ENCODE measurements at places on chromosomes 11 and 22.
A peak's percentile ranks its signal among the peaks of the same experiment; 100 is the strongest.

DNA sequence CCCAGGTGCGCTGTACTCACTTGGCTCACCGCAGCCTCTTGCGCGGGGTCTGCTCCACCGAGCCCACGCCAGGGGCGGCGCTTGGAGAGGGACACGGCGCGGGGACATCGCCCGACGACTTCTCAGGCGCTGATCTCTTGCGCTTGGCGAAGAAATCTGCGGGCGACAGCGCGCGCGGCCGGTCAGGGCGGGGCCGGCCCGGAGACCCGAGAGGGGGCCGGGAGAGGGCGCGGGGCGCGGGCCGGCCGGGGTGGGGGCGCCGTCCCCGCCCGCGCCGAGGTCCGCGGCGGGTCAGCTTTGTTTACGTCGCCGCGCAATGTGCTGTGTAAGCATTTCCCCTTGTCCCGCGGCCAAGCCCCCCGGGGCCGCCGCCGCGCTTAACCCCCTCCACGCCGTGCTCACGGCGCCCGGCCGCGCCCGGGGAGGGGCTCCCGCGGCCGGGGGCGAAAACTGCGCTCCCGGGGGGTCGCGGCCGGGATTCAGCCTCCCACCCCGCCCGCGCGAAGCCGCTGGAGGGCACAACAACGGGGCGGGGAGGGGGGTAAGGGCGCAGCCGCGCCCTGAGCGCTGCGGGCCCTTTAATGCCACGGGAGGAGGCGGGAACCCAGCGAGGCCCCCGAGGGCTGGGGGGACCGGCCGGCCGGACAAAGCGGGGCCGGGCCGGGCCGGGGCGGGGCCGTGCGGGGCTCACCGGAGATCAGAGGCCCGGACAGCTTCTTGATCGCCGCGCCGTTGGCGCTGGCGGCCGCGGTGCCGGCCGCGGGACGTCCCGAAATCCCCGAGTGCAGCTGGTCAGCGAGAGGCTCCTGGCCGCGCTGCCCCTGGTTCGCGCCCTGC is 1.4 kb downstream of the CDKN1C start:
- no peak for DNase-seq
- no peak overlapping the region for H3K4me3 ChIP-seq
- H3K4me1 ChIP-seq = peaks cover 10% of the 10 kb centered on the region
- peaks cover 13% of the 10 kb centered on the region for H3K36me3 ChIP-seq

DNA sequence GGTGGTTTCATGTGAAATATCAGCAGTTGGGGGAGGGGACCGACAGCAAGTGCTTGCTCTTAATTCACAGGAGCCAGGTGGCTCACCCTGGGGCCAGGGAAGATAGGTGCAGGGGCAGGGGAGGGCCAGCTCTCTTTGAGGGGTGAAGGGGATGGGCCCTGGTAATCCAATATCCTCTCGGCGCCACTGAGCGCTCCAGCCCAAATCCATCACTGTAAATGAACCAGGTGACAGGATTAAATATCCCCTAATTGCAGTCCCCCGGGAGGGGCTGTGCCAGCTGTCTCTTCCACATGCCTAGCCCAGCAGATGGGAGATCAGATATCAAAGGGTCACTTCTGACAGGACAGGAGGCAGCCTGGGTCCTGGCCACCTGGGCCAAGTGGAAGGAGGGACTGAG is 531.8 kb upstream of the CADM1 start:
- DNase-seq = no peak
- no peaks in the 10 kb centered on the region for H3K4me1 ChIP-seq

GRCh38 chr11:10611979-10612862 is 43.8 kb upstream of the LYVE1 start:
- no peak overlapping the region for H3K4me3 ChIP-seq
- DNase-seq = no peak
- H3K36me3 ChIP-seq = peaks cover 2% of the 10 kb centered on the region
- H3K27ac ChIP-seq = no peak overlapping the region
- H3K27me3 ChIP-seq = peaks cover 55% of the 10 kb centered on the region
- no peaks in the 10 kb centered on the region for H3K4me1 ChIP-seq

DNA sequence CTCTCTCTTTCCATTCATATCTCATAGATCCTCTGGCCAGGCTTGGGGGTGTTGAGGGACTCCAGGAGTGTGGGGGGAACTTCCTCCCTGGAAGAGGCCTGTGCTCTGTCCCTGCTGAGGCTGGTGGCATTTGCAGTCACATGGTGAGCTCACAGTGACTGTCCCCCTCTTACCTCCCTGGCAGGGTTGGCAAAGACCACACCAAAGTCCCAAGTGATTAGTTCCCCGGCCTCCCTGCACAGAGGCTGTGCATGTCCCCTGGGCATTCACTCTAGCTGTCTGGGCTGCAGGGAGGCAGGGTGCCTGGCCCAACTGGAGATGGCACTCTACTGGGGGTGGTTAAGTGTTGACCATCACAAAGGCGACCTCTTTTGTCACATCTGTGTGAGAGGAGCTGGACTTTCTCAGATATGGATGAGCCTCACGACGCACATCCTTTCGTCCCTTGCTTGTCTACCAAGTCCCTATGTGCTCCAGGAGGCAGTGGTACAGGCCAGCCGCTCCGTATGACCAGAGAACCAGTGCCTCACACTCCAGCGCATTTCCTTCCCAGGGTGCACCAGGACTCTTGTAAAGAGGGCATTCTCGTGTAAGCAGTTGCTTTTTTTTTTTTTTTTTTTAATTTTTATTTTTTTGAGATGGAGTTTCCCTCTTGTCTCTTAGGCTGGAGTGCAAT is 8.8 kb downstream of the TANGO2 start:
- H3K27me3 ChIP-seq = no peaks in the 10 kb centered on the region
- no peak for DNase-seq
- H3K27ac ChIP-seq = no peak overlapping the region
- H3K4me1 ChIP-seq = peaks cover 43% of the 10 kb centered on the region
- peaks cover 5% of the 10 kb centered on the region for H3K36me3 ChIP-seq

DNA sequence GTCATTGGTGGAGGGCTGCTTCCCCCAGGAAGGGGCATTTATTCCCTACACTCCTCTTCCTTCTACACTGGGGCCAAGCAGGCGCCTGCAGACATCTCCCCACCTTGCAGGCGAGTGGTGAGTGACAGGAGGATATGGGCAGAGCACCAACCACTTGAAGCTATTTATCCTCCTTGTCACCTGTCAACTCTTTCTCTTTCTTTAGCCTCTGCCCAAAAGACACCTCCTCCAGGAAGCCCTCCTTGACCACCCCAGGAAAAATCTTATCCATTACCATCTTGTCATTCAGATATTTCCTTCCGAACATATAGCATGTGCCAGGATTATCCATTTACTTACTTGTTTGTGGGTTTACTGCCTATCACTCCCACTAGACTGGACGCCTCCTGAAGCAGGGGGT is 362.4 kb downstream of the MN1 start:
- H3K27me3 ChIP-seq = peaks cover 17% of the 10 kb centered on the region
- no peaks in the 10 kb centered on the region for H3K36me3 ChIP-seq
- H3K27ac ChIP-seq = no peak overlapping the region
- DNase-seq = no peak
- H3K4me1 ChIP-seq = no peaks in the 10 kb centered on the region

DNA sequence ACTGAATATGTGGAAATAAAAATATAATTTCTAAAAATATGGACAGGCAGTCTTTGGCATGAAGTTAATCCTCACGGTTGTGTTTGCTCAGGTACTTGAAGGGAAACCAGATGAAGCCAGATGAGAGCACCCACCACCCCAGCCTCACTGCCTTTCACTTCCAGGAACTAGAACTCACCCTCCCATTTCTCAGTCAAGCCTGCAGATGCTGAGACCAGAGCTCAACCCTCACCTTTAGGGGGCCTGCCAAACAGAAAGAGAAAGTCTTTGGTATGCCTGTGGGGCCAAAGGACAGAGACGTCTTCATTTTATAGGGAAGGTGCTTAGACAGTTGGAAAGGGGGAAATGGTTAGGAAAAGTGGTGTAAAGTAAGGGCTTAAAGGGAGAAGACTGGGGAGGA is 252.8 kb upstream of the PLET1 start:
- H3K27ac ChIP-seq = no peak overlapping the region
- H3K27me3 ChIP-seq = peaks cover 41% of the 10 kb centered on the region
- no peaks in the 10 kb centered on the region for H3K4me1 ChIP-seq

- H3K36me3 ChIP-seq = no peaks in the 10 kb centered on the region
- no peak for DNase-seq
- no peak overlapping the region for H3K27ac ChIP-seq
- H3K27me3 ChIP-seq = no peaks in the 10 kb centered on the region
- no peak overlapping the region for H3K4me3 ChIP-seq
Measured at GRCh38 chr22:33537059-33537458, 383.2 kb downstream of the LARGE1 start.

DNA sequence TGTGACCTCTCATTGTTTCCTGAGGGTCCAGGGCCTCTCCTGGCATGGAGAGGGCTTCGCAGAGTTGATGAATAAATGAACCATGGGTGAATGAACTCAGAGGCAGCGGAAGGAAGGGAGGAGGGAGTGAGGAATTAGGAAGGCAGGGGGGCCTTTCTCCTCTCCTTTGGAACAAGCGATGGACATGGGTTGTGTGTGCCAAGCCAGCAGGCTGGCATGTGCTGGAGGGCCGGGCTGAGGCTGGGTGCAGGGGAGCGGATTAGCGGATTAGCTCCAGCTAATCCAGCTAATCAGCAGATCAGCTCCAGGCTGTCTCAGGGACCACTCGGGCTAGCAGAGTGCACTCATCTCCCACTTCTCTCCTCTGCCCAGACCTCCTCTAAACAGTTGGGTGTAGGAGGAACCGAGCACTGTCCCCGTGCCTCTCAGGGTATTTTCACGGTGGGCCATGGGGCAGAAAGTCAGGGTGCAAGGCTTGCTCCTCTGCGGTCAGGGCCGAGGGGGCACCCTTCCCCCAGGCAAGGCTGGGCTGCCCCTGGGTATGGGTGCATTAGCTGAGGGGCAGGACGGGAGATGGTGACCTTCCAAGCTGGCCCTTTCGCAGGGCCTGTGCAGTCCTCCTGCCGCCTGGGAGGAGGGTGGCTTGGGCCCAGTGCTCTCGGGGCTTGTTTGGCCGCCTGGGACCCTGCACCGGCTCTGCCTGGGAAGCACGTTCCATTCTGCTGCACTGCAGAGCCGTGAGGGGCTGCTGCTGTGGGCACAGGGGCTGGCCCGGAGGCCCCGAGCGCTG is 120.3 kb upstream of the B3GAT1 start:
- no peak overlapping the region for H3K27ac ChIP-seq
- H3K36me3 ChIP-seq = no peaks in the 10 kb centered on the region
- H3K27me3 ChIP-seq = peaks cover 31% of the 10 kb centered on the region
- DNase-seq = no peak
- H3K4me1 ChIP-seq = peaks cover under 1% of the 10 kb centered on the region

GRCh38 chr11:113168354-113169342 is 145.7 kb upstream of the TTC12 start:
- no peak overlapping the region for H3K4me3 ChIP-seq
- H3K27me3 ChIP-seq = peaks cover 23% of the 10 kb centered on the region
- H3K4me1 ChIP-seq = no peaks in the 10 kb centered on the region
- no peak overlapping the region for H3K27ac ChIP-seq
- no peak for DNase-seq

DNA sequence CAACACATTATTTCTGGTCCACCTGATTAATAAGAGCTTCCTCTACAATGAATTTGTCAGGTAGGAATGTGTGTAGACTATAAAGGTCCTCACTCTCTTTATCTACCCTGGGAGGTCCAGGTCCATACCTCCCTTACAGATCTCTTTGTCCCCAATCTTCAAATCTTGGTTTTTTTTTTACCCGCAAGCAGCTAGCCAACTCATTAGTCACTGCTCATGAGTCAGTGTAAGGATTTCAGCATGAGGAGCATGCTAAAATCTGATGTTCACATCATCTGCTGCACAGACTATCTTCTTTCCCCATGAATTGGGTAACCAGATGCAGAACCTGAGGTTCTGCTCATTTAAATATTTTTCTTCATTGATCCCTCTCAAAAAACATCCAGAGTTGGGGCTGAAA is 397.0 kb upstream of the ISX start:
- no peaks in the 10 kb centered on the region for H3K4me1 ChIP-seq
- H3K36me3 ChIP-seq = no peaks in the 10 kb centered on the region
- no peak overlapping the region for H3K4me3 ChIP-seq
- no peaks in the 10 kb centered on the region for H3K27me3 ChIP-seq

DNA sequence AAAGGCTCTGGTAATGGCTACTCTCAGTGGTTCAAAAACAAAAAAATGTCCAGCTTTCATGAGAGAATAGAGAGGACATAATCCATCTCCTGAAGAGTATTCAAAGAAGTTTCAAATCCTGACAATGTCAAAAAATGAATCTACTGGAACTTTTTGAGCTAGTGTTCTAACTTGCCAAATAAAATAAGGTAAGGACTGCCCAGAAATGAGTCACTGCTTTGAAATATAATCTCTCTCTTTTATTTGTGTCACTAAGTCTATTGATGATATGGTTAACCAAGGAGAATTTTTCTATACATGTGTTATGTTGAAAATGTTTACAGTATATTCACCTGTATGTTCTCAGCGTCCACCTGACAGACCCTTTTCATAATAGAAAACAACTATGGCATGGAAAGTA is 3.4 kb downstream of the GUCY1A2 start:
- no peak overlapping the region for H3K27ac ChIP-seq
- H3K36me3 ChIP-seq = no peaks in the 10 kb centered on the region
- no peaks in the 10 kb centered on the region for H3K4me1 ChIP-seq
- H3K27me3 ChIP-seq = peaks cover 32% of the 10 kb centered on the region
- no peak for DNase-seq

- peaks cover 2% of the 10 kb centered on the region for H3K4me1 ChIP-seq
- H3K36me3 ChIP-seq = peaks cover 10% of the 10 kb centered on the region
- H3K4me3 ChIP-seq = no peak overlapping the region
- H3K27me3 ChIP-seq = peaks cover 53% of the 10 kb centered on the region
- no peak for DNase-seq
Measured at GRCh38 chr11:130413405-130414106, 14.9 kb downstream of the ADAMTS8 start.

DNA sequence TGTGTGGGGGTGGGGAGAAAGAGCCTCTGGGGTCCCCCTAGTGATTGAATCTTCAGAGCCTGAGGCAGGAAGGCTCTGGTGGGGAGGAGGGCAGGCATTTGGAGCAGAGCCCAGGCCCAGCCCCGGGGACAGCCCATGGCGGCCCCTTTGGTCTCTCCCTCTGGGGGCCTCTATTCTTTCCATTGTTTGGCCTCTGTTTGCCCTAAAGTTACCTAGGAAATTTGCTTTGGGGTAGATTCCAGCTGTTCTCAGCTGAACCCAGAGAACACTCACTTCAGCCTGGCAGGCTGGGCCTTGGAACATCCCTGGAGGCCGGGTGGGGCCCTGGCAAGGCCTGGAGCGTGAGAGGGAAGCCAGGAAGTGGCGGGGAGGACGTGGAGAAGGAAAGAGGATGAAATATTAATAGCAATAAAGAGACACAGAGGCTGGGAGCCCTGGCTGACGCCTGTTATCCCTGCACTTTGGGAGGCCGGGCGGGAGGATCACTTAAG is 22.9 kb upstream of the A4GALT start:
- H3K27me3 ChIP-seq = peaks cover 28% of the 10 kb centered on the region
- H3K4me3 ChIP-seq = no peak overlapping the region
- DNase-seq = no peak
- no peak overlapping the region for H3K27ac ChIP-seq
- H3K4me1 ChIP-seq = no peaks in the 10 kb centered on the region
- no peaks in the 10 kb centered on the region for H3K36me3 ChIP-seq

DNA sequence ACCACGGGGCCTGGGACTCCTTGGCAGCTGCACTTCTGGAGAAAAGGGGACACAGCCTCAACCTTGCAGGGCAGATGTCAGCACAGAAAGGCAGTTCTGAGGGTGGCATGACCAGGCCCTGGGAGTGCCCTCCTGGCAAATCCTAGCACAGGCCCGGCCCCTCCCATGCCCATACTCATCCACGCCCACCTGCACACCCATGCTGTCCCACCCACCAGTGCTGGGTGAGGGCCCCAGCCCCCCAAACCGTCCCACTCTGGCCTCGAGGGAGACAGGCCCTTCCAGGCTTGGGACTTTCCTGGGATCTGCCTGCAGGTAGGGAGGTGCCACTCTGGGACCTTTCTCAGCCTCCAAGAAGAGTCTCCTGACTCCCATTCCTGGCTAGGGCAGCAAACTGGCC is 10.1 kb downstream of the DUSP8 start:
- H3K27ac ChIP-seq = peak overlapping the region; percentile 77
- H3K36me3 ChIP-seq = peaks cover 97% of the 10 kb centered on the region
- DNase-seq = no peak
- H3K4me1 ChIP-seq = peaks cover 3% of the 10 kb centered on the region
- H3K27me3 ChIP-seq = no peaks in the 10 kb centered on the region
- H3K4me3 ChIP-seq = peak overlapping the region; percentile 48

Data from effector memory CD8-positive, alpha-beta T cell (primary cell).